Cardiac septum (tissue), 1 donor: ENCODE measurements at places on chromosomes 13 and 19.

DNA sequence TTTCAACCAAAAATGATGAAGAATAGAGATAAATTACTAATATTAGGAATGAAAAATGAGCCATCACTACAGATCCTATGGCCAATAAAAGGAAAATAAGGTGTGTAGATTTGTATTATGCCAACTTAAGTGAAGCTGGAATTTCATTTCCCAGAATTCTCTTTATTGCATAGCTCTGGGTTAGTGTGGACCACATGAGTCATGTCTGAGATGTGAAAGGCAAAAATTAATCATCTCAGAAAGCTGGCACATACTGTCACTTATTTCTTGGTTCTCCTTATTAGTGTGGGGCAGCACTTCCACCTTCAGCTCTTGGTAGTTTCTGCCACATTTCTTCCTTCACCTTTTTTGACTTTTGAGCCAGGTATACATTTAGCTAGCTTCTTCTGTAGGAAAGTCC, 82.6 kb downstream of the KATNAL1 start:
- no peak for DNase-seq

GRCh38 chr13:48401480-48401879, 11.4 kb downstream of the LPAR6 start:
- no peak for DNase-seq

DNA sequence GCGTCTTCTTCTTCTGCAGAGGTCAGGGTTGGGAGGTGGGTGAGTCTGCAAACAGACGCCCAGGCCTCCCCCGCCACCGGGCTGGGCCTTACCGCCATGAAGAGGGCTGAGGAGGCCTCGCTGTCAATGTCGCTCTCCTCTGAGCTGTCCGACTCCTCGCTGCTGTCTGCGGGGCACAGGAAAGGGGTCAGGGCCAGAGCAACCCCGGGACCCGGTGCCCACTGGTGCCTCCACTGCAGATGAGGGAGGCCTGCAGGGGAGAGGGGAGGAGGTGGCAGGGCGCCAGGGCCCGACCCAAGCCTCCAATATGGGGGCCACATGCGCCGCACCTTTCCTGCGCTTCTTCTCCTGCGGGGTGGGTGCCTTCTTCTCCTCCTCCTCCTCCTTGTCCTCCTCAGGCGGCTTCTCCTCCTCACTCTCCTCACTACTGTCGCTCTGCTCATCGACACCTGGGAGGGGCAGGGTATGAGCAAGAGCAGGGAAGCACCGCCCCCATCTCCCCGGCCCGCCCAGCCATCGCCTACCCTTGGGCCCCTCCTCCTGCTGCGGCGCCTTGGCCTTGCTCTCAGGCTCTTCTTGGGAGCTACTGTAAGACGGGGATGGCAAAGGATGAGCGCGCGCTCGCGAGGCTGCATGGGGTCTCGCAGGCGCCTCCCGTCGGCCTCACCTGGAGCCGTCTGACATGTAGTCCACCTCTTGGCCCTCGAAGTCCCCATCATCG, 5.5 kb upstream of the PSPN start:
- DNase-seq, result no peak

DNA sequence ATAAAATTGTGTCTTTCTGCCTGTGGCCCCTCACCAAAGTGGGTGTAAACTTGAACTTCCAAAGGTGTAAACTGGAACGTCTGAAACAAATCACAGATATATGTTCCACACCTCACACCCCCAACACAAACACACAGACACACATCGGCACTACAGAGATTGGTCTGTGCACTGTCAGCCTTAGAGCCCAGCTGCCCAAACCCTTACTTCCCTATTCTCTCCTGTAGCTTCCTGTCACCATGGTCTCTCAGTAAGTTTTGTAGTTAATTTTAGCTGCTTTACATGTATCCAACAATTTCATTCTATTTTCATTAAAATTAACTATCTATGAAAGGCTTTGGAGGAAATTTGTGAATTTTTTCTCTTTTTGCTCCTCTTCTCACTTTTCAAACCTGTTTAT, 5.4 kb downstream of the TM9SF2 start:
- DNase-seq, result no peak

- DNase-seq, result no peak
Observed at GRCh38 chr13:43229506-43229905, 206.1 kb downstream of the DNAJC15 start.

DNA sequence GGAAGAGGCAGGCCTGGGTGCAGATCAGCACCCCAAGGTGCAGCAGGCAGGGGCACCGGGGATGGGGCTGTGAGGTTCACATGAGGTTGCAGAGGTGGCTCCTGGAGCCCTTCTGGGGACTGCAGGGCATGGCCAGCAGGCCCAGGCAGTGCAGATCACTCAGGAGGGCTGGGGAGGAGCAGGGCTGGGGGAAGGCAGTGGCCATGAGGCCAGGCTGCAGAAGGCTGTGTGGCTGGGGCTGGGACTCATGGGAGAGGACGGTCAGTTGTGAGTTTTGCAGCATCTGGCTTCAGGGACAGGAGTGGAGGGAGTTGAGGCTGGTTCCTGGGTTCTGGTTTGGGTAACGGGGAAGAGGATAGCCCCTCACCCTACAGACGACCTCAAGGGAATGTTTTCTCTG, 7.3 kb downstream of the WDR88 start:
- no peak for DNase-seq

GRCh38 chr19:4580021-4580901, 20.8 kb upstream of the SEMA6B start:
- no peak for DNase-seq
